ENCODE measurements at places on chromosomes 2 and 18.

DNA sequence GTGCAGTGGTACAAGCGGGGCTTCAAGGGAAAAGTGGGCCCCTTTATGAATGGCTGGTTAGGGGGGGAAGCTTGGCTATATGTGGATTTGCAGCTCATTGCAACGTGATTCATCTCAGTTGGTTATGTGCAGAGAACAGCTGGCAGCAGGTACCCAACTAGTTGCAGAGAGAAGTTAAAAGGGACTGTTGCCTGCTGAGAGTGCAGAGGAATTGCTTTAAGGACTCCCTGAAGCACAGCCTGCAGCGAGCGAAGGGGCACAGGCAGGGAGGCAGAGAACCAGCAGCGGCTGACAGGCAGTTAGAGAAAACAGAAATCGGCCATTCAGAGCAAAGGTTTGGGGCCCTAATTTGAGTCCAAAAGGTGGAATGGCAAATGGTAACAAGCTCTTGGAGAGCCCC is 278.2 kb upstream of the LYPD1 start:
- DNase-seq: no peak

GRCh38 chr2:224195925-224196571 is 157.0 kb upstream of the SERPINE2 start:
- no peak for DNase-seq

DNA sequence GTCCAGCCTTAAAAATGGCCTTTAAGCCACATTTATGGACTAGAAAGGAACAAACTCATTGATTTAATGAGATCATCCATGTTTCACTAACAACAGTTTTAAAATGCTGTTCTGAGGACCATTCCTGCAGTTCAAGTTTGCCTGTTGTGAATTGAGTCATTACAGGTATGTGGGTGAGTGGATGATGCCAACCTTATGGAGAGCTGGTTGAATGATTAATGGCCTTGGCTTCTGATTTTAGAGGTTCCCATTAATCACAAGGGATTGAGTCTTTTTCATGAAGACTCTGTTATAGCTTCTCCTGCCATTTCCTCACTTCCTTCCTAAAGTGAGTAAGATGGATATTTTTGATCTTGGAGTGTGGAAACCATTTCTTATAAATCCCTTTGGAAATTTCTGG is 459.8 kb upstream of the SLC14A2 start:
- DNase-seq: no peak

DNA sequence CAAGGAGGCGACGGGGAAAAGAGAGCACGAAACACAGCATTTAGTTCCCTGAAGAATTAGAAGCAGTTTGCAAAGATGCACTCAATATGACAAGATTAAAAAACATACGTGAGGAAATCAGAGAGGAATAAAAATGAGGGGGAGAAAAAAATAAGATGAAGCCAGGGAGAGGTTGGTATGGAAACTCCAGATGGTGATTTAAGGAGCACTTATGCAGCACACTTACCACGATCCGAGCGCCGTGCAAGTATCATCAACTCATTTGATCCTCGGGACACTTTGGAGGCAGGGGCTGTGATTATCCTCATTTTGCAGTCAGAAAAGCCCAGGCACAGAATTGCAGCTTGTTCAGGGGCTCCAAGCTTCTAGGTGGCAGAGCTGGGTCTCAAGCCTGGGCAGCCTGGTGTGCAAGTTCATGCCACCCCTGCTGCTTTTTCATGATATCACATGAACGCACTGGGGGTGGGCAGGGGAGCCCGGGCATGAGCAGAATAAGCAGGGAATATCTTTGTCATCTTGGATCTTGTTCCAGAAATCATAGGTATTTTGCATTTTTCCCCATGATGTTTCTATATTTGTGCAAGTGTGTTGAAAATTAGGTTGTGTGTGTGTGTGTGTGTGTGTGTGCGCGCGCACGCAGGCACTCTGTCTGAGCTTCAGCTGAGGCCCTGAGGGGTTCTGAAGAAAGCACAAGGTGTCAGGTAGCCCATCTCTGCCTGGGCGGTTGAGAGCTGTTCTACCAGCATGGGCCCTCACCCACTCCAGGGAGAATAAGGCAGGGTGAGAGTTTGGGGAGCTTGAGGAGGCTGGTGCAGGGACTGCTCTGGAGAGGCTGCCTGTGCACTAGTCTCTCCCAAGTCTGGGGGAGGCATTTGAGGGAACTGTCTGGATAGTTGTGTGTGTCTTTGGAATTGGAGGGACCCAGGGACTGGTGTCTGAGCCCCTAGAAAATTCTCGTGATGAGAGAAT is 25.0 kb upstream of the PDIA6 start:
- DNase-seq: no peak
